ENCODE measurements at places on chromosomes 2 and 18. TPM values are rescaled to one million over a fixed set of nuclear protein-coding genes. Genes with fewer than 3 reads are reported as not detected.

REG1B gene
- not detected for polyA plus RNA-seq

GALNT5 gene
- polyA plus RNA-seq = 7.8 TPM

REG3G gene
- polyA plus RNA-seq = not detected

LPIN2 gene
- polyA plus RNA-seq = 30.0 TPM

TOGARAM2 gene
- 1.6 TPM for polyA plus RNA-seq

CCDC68 gene
- 130 TPM for polyA plus RNA-seq

SAG gene
- 0.17 TPM for polyA plus RNA-seq

KCNIP3 gene
- 7.0 TPM for polyA plus RNA-seq

GRCh38 chr2:209553913-209554312, 130.1 kb downstream of the MAP2 start:
- no peak for DNase-seq

- DNase-seq = no peak
Observed at GRCh38 chr2:3320910-3321605, 56.6 kb downstream of the EIPR1 start.

DNA sequence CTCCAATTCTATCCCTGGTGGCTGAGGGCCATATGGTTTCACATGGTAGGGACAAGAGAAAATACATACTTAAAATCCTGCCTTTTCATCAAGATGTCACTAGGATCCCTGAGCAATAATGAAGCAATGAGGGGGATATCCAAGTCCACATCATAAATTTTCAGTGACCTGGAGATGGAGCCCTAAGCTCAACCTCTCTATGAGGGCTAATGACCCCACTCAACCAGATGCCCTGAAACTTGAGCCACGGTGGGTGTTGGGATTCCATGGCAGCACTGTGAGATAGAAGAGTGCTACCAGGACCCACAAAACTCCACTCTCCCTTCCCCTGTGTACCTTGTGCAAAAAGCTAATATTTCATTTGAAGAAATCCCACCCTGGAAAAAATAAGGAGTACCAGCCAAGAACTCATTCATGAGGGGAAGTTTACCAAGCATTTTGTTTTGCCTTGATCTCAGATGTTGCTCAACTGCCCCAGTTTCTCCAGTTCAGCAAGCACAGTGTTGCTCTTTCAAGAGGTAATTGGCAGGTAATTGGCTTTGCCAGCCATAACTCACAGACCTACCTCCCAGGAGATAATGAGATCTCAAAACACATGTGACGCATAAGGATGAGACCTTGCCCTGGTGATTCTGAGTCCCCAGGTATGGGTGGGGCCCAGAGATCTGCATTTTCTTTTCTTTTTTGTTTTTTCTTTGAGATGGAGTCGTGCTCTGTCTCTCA, 51.0 kb upstream of the TTC39C start:
- no peak for DNase-seq

GRCh38 chr2:238499731-238500580, 73.2 kb downstream of the ASB1 start:
- no peak for DNase-seq

- DNase-seq = no peak
Observed at GRCh38 chr2:152078662-152079061, 20.2 kb downstream of the CACNB4 start.

- no peak for DNase-seq
Observed at GRCh38 chr2:86039963-86040655, 65.6 kb downstream of the POLR1A start.

GRCh38 chr2:223000872-223001796, 50.9 kb upstream of the KCNE4 start:
- no peak for DNase-seq

DNA sequence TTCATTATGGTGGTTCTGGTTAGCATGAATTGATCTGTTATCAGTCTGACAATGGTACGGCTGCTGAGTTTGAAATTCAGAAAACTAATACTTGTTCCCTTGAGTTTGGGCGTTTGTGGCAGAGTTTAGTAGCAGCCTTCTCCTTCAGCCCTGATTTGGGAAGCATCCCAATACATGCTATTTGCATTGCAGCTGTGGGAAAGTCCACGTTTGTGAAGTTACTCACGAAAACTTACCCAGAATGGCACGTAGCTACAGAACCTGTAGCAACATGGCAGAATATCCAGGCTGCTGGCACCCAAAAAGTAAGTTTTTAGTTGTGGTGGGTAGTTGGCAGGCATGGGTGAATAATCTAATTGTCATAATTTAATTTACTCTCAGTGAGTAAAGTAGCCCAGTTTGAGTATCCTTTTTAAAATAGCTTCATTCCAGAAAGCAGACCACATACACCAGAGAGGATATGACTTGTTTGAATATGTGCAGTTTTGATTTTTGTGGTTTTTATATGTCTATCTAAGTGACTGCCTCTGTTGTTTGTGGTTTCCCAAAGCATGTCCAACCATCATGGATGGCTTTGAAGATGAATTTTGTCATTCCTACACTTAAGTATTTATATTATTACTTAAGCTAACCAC, 12.2 kb downstream of the DGUOK start:
- DNase-seq = no peak

GRCh38 chr2:70535573-70535972, 18.1 kb downstream of the TGFA start:
- no peak for DNase-seq

DNA sequence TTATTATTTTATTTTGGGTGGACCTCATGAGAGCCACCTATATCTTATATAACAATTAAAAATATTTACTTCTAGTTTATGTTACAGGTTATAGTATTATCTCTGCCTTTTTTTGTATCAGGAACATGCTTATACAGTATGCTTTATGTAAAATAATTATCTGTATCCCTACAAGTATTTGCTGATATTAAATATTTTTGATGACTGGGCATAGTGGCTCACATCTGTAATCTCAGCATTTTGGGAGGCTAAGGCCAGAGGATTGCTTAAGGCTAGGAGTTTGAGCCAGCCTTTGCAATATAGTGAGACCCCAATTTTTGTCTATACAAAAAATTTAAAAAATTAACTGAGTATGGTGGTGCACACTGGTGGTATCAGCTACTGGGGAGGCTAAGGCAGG, 39.6 kb downstream of the MOB4 start:
- DNase-seq = no peak

GRCh38 chr2:223999862-224000261, 39.2 kb downstream of the SERPINE2 start:
- DNase-seq = no peak

DNA sequence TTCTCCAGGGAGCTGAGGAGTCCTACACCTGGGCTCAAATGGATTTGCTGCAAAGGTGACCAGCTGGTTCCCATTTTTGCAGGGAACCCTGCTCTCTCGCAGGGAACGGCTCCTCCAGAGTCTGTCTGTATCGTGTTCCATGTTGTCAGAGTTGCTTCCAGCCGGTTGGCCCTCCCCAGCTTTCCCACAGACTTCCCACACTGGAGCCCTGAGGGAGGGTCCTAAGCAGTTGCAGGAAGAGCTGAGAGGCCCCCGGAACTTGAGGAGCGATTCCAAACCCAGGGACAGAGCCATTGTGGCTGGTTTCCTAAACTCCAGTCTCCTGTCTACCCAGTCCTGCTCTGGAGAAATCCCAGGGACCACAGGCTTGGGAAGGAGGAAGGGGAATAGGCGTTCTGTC, 121.7 kb upstream of the PPP1CB start:
- DNase-seq = no peak

DNA sequence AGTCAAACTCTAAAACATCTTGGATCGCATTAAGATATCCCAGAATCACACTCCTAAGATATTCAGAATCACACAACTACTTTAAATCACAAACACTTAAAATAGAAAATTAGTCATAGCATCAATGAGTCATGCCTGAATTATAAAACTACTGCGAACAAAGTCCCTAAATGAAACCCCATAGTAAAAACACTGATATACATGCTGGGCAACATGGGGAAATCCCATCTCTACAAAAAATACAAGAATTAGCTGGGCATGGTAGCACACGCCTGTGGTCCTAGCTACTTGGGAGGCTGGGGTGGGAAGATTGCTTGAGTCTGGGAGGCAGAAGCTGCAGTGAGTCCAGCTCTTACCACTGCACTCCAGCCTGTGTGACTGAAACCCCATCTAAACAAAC, 101.7 kb downstream of the COBLL1 start:
- no peak for DNase-seq

GRCh38 chr2:84121-84520, 37.8 kb upstream of the FAM110C start:
- no peak for DNase-seq

DNA sequence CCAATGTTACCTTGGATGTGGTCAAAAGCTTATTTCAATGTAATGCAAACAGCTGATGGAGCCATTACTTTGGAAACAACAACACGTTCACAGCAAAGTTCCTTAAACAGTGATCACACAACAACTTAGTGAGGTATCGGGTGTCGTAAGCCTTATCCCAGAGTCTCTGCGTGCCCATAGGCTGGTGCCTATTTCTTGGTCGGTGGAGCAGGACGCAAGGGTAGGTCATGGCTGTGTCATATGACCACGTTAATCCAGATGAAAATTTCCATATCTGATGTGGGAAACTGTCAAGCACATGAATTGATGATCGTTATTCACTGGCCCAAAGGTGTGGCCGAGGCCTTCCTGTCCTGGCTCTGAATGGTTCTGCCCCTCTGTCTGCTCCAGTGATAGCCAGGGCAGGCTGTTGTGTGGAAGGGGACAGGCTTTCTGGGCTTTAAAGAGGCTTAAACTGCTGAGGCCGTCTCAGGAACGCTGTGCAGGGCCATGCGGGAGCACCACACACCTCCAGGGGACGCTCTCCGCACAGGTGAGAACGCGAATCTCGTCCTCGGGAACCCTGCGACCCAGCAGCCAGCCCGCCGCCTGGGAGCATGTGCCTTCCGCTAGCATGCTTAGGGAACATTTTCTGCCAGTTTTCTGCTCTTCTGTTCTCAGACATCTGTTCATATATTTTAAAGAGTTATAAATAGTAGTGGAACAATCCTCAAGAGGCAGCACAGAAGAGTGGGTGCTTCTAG, 90.6 kb downstream of the KCTD1 start:
- no peak for DNase-seq

DNA sequence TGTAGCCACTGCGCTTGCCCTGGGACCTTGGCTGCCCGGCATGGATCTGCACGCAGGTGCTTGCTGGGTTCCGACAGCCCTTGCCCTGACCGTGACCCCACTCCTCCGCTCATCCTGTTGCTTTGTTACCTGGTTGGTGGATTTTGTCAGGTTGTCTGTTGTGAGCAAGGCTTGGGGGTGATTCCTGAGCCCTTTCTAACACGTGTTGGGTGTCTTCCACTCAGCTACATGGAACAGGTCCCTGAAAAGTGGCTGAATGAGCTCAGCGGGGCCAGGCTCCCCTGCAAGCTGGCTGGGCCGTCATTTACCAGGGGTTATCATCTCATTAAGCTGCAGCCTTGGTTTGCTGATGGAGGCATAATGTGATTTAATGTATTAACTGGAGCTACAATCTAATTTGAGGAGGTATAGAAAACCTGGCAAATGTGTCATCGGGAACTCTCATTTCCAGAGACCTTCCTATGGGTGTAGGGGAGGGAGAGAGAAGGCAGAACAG, 24.6 kb downstream of the RAMP1 start:
- no peak for DNase-seq

Measured in left lung (tissue), 14 donors.